ENCODE measurements at places on chromosomes 2 and 18.
A peak's percentile ranks its signal among the peaks of the same experiment; 100 is the strongest.

DNA sequence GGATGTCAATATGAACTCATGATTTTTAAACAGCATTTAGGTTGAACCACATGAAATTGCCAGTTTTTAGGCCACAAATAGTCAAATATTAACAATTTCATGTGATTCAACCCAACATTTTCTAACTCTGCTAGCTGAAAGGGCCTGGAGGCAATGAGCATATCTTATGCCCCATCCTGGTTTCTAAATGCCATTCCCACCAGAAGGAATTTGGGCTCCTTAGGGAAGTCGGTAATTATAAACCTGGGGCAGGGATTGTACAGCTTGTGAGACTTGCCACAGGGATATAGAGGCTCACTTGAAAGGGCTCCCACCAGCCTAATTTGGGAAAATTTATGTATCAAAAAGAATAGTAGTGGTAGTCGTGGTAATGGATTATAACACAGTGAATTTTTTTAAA, 178.4 kb upstream of the ALPP start:
- no peak for DNase-seq

- DNase-seq: no peak
These were observed 60.4 kb upstream of the CDKL4 start for GRCh38 chr2:39304200-39304599.

DNA sequence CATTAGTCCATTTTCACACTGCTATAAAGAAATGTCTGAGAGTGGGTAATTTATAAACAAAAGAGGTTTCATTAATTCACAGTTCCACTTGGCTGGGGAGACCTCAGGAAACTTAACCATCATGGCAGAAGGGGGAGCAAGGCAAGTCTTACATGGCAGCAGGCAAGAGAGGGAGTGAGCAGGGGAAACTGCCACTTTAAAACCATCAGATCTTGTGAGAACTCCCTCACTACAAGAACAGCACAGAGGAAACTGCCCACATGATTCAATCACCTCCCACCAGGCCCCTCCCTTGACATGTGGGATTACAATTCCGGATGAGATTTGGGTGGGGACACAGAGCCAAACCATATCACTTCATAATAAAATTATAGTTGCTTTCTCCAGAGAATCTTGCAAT, 365.5 kb upstream of the ID2 start:
- no peak for DNase-seq

- DNase-seq: peak; percentile 6
These were observed 197.3 kb downstream of the DCC start for GRCh38 chr18:52537261-52537660.

DNA sequence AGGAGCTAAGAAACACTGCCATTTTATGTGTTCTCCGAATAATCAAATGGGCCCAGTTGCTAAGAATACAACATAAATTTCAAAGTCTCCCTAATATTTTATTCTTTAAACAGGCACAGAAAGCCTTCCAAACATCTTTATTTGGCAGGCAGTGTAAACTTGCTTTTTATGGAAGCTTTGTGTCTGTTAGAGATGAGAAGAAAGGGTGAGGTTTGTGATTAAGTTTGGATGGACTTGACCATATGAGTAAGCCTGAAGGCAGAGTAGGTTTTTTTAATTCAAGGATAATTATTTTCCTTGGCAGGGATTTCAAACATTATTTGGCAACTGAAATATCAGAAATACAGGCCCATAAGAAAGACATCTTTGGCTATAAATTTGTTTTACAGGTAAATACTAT, 62.9 kb downstream of the COX7A2L start:
- DNase-seq: no peak

DNA sequence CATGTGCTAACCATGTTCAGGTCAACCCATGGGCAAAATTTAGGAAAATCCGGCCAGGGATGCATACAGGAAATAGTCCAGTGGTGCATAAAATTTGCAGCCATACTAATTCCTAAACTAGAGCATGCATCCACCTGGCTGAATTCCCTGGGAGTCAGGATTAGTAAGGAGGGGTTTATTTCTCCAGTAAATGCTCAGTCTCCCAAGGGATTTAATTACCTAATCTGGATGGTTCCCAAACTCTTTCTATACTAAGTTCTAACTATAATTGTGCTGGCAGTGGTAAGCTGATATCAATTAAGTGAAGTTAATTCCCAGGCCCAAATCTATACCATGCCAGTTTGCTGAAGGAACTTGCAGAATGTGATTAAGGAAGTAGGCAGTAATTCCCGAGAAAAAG, 26.2 kb upstream of the EVA1A start:
- no peak for DNase-seq

GRCh38 chr2:143679617-143680016, 550.4 kb downstream of the ARHGAP15 start:
- DNase-seq: peak; percentile 76

- DNase-seq: no peak
These were observed 270.8 kb upstream of the DCC start for GRCh38 chr18:52069201-52069600.

DNA sequence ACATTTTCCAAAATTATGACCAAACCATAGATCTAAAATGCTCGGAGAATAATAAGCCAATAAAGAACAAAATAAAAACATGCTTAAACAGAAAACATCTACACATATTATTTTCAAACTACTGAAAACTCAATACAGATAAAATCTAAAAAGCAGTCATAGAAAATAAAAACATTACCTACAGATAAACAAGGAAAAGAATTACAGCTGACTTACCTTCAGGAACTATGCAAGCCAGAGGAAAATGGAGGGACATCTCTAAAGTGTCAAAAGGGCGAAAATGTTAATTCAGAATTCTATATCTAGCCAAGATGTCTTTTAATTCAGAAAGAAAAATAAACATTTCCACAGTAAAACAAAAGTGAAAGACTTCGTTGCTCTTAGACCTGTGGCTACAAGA, 112.9 kb upstream of the GYPC start:
- DNase-seq: no peak

- DNase-seq: no peak
These were observed 138.1 kb downstream of the TWIST2 start for GRCh38 chr2:238985931-238986446.
